ENCODE measurements at places on chromosomes 6 and 20.

DNA sequence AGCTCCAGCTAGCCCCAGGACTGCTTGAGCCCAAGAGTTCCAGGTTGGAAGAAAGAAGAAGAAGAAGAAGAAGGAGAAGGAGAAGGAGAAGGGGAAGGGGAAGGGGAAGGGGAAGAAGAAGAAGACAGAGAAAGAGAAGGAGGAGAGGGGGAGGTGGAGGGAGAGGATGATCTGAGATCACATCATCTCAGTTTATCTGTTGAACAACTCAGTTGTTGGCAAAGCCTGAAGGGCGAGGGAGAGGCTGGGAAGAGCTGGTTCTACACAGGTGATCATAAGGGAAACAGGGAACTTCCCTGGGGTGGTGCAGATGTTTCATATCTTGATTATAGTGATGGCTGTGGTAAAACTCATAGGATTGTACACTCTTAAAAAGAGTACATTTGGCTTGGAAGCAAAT lies 3.1 kb upstream of the RRBP1 start:
- no peak for DNase-seq

DNA sequence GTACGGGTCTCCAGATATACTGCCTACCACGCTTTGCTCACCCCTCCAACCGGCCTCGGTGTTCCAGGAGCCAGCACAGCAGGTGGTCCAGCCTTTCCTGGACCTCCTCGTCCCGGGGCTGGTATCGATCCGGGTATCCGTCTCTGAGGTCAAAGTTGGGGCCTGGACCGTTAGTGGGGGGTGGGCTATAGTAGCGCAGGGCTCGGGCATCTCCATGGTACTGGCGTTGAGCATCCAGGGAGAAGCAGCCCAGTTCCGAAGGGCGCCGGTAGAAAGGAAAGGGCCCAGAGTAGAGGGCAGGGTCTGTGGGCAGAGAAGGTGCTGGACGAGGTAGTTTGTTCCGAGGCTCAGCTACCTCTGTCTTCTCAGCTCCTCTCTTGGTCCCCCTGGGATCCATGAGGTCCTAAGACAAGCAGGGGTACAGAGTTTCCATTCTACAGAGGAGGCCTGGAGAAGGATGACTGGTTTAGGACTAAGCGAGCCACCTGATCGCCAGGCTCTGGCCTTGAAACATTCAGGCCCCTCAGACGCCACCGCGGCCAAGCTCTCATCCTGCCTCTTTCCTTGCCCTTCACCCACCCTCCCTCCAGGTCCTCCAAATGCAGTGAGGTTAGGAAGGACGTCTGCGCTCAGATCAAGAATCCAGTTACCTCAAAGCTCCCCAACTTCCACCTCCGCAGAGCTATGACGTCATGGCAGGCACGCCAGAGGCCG lies 502 bp downstream of the DXO start:
- no peak for DNase-seq

DNA sequence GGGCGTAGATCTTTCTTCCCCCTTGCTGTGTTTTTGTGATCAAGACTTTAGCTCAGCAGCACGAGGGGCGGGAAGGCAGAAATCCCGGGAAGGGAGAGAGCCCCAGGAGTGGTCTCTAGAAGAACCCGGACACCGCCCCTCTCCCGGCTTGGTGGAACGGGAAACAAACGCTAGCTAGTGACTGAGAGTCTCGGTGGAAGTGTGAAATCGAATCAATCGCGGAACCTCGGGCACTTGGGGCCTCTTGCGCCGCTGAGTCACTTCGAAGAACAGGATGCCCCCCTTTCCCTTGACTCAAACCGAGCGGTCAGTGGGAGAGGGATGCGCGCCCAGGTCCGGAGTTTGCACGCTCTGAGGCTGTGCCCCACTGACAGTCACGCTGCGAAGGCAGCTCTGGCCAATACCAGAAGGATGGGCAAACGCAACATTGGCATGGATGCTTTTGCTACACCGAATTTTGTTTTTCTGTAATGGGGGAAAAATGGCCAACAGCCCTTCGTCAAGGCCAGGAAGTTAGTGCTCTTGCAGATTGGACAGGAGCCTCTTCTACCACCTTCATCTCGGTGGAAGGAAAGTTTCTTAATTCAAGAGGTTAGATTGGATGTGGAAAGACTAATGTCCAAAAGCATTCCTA lies 1.6 kb upstream of the OLIG3 start:
- DNase-seq = no peak

DNA sequence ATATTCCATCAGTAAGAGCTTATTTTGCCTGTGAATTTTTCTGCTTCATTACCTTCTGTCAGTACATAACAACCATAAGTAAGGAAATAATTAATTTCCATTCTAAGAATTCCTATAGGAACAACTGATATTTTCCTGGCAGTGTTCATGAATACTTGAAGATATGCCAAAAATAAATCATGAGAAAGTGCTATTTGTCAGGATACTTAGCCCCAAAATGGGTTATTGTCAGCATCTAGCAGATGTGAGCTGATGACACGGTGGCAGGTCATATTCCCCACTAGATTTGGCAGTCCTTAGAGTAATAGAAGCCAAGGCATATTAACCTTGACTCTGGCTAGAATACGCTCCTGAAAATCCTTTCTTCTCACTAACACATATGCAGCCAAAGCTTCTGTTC lies 43.2 kb upstream of the CRISP1 start:
- DNase-seq = no peak

DNA sequence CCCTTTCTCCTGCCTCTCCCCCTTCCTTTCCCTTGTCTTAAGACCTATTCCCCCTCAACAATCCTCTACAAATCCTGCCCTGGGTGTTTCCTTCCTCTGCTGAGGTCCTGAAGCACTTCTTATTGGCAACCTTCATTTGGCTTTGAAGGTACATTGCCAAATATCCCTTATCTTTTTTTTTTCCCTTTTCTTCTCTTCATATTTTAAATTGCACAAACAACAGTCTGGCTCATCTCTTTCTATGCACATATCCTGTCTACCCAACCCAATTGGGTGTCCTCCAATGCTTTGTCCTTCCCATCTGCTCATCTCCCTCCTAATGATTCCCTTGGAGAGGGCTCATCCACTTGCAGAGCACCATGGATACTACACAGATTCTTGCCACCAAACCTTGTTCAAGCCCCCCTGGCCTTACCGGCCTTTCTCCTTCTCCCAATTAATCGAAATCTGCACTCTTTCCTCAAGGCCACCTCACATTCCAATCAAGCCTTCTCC lies 537.9 kb upstream of the JARID2 start:
- no peak for DNase-seq
